Upper lobe of right lung (tissue), 1 donor: ENCODE measurements at places on chromosomes 2 and 18. TPM values are rescaled to one million over a fixed set of nuclear protein-coding genes. Genes with fewer than 3 reads are reported as not detected.

GRCh38 chr2:201654616-201655384 lies 11.5 kb upstream of the TMEM237 start:
- DNase-seq, result no peak

DNA sequence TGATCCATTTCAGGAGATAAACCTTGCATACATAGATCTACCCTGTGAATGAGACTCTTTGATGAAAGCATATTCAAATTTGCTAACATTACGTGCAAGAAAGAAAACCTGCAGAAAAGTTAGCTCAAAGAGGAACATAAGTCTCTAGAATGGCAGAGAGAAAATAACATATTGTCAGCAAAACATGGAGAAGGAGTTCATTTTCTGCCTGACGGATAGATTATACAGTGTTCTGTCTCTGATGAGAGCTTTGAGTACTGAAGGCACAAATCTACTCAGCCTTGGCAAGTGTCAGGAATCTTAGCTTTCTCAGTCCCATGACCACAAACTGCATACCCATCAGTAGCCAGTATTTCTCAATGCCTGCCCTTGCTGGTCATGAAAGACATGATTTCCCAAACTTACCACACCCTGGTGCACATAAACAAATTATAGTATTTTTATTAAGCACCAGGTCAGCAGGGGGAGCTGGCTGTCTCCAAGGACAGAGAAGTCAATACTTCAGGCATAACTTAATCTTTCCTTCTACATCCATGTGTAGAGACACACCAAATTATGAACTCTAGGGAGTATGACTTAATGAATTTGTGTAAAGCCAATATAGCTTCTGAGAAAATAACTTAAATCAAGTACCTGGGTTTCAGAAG lies 401.2 kb upstream of the SOX11 start:
- no peak for DNase-seq

- no peak for DNase-seq
Observed at GRCh38 chr18:56756966-56757365, 105.8 kb downstream of the WDR7 start.

GRCh38 chr18:49368161-49368875 lies 92.1 kb downstream of the DYM start:
- no peak for DNase-seq

- no peak for DNase-seq
Observed at GRCh38 chr2:70516596-70516995, 37.0 kb downstream of the TGFA start.

- no peak for DNase-seq
Observed at GRCh38 chr2:201471732-201472393, 20.3 kb downstream of the STRADB start.

DNA sequence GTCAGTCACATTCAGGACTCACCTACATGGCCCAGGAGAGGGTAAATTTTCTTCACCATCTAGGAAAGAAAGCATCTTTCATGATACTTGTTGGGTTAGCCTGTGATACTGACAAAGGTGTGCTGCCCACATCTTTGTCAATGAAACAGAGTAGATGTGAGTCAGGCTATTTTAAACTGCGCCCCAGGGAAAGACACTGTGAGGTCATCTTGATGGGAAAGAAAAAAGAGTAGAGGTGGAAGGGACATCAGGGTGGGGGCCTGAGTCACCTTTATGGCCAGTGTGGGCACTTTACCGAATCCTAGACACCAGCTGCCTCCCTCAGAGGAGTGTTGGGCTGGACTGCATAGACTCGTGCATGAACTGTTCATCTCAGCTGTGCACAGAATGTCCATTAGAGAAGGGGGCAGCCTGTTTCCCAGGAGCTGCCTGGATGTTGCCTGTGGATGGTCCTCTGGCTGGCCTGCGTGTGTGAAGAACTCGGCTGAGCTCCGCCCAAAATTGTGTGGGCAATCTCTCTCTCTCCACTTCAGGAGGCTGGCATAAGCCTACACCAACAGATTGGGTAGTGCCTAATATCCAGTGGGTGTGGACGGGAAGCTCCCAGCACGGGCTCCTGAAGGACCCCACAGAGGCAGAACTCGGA lies 278.7 kb upstream of the PXDN start:
- DNase-seq, result no peak

DNA sequence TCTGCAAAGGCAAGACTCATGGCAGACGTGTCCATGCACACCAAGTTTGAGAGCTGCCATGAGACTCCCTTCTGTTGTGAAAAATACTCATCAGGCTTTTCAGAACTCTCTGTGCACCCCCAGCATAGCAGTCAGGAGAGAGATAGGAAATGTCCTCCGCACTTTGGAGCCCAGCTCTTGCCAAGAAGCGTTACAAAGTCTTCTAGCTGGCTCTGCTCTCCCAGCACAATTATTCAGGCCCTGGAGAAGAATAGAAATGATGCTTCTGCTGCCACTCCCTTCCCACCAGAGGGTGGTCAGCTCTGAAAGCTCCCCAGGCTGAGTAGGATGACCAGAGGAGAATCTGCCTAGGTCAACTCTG lies 594.4 kb upstream of the ID2 start:
- DNase-seq, result no peak

GRCh38 chr2:69583321-69583833 lies 60.2 kb downstream of the AAK1 start:
- DNase-seq, result no peak

- DNase-seq, result no peak
Observed at GRCh38 chr2:221596192-221596591, 24.1 kb upstream of the EPHA4 start.

- DNase-seq, result no peak
Observed at GRCh38 chr2:86753606-86754005, 33.5 kb downstream of the RMND5A start.

GRCh38 chr2:224417947-224418346 lies 16.0 kb upstream of the FAM124B start:
- no peak for DNase-seq

GRCh38 chr2:121810959-121811853 lies 55.8 kb downstream of the TSN start:
- DNase-seq, result no peak

DNA sequence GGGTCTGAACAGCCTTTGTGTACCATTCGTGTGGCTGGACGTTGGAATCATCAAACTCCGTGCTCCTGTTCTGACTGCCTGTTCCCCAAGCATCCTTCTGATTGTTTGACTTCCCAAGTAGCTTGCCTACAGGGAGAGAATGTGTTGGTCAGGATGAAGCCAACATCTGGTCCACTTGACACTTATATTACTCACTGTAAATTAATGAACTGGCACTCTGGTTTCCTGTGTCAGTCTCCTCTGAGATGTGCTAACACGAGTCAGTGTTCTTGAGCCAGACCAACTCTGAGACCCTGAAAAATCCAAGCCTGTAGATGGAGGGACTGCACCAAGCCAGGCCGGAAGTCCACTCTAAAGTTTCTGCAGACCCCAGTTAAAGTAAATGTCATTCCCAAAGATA lies 440.9 kb downstream of the ZNF516 start:
- no peak for DNase-seq

- DNase-seq, result no peak
Observed at GRCh38 chr2:62870966-62871365, 165.5 kb downstream of the EHBP1 start.

DNA sequence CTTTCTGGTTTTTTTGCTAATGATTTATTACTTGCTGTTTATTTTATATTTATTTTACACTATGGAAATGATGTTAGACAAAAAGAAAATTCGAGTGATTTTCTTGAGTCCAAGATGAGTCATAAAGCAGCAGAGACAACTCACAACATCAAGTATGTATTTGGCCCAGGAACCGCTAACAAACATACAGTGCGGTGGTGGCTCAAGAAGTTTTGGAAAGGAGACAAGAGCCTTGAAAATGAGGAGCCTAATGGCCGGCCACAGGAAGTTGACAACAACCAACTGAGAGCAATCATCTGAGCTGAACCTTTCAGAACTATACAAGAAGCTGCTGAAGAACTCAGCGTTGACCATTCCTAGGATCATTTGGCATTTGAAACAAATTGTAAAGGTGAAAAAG lies 594.1 kb downstream of the SATB2 start:
- DNase-seq, result no peak

GRCh38 chr2:148021059-148021861 lies at the start of gene MBD5:
Gene MBD5 (plus strand): TSS chr2:148021091.
- peak; percentile 71 for DNase-seq

DNA sequence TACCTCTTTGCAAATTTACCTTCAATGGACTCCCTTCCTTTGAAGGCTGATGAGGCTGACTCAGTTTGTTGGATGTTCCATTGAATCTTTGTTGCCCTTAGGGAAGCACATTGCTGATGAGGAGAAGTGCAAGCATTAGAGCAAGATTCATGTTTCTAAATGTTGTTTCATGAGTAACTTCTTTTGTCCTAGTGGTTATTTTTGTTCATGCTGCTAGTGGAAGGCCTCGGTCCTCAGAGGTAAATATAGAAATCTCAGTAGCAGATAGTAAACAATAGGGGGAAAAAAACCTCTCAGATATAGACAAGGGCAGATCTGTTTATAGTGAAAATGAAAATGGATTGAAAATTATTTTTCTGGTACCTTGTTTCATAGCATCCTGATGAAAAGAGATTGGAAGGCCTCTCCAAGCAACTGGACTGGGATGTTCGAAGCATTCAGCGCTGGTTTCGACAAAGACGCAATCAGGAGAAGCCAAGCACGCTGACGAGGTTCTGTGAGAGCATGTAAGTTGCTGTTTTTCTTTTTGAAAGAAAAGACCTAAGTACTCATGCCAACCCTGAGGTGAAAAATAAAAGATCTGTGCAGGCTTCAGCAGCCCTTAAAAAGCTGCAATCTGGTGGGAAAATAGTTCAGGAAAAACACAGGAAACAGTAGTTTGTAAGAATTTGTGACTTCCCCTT lies 104.9 kb downstream of the CERS6 start:
- no peak for DNase-seq

GRCh38 chr2:41872646-41873045 lies 175.2 kb upstream of the PKDCC start:
- DNase-seq, result no peak

DNA sequence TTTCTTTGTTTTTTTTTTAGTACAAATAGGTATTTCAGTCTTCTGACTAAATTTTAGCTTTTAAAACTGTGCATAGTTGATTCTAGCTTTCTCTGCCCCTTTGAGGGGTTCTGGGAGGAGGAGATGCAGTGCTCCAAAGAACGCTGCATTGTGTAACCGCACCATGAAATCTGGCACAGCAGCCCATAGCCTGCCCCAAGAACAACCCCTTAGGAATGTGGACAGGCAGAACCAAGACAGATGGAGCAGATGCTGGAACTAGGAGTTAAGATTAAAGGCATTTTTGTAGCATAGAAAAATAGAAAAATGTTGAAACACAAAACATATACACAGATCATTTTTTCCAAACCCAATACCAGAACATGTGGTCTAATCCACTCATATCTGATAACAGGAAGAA lies 187.5 kb downstream of the SCG2 start:
- no peak for DNase-seq

- peak; percentile 78 for DNase-seq
Observed at GRCh38 chr2:37344453-37345361, at the start of gene QPCT. Gene QPCT (plus strand): TSS chr2:37344630. CDS start chr2:37344732, 102 bp downstream.

- DNase-seq, result no peak
Observed at GRCh38 chr18:60064271-60064670, 164.5 kb downstream of the PMAIP1 start.

DNA sequence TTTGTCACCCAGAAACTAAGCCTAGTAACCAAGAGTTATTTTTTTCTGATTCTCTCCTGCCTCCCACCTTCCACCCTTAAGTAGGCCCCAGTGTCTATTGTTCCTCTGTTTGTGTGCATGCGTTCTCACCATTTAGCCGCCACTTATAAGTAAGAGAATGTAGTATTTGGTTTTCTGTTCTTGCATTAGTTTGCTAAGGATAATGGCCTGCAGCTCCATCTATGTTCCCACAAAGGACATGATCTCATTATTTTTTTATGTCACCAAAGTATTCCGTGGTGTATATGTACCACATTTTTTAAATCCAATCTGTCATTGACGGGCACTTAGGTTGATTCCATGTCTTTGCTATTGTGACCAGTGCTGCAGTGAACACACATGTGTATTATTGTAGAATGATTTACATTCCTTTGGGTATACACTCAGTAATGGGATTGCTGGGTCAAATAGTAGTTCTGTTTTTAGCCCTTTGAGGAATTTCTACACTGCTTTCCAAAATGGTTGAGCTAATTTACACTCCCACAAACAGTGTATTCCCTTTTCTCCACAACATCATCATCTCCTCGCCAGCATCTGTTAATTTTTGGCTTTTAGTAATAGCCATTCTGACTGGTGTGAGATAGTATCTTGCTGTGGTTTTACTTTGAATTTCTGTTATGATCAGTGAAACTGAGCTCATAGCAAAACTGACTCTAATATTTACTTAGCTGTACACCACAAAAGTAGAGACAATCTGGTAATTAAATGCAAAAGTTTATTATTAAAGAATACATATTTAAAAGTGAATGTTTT lies 660.1 kb upstream of the SLC8A1 start:
- DNase-seq, result no peak

- no peak for DNase-seq
Observed at GRCh38 chr2:105683011-105683492, 61.7 kb upstream of the NCK2 start.

GRCh38 chr18:55932675-55933074 lies 344.7 kb upstream of the TCF4 start:
- no peak for DNase-seq

DNA sequence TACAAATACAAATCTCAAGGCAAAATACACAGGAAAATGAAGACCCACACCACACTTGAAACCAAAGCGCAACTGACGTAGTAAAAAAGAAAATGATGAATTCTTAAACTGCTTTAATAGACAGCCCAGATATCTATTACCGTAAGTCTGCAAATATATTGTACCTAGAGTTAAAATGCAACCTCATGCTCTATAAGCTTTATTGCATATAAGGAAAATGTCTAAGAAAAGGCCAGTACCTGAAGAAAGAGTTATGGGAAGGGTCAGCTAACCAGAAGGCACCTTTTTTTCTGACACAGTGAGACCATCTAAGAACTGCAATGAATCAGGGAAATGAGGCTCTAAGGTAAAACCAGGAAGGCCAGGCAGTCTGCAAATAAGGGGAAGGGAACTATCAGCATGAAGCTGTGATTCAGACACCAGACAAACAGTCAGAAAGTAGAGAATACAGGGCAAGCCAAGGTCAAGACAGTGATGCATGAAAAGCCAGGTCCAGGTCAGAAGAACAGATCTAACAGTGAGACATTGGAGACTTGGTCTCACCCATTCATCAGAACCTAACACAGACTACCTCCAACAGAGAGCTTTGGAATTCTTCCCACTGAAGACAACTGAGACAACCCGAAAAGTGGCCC lies 46.9 kb downstream of the PDE11A start:
- DNase-seq, result no peak

GRCh38 chr2:208511016-208511415 lies 104.4 kb downstream of the PTH2R start:
- DNase-seq, result no peak

GRCh38 chr2:126720638-126721037 lies 64.7 kb downstream of the GYPC start:
- DNase-seq, result no peak

GRCh38 chr2:102168026-102168771 lies 18.6 kb upstream of the IL1RL2 start:
- no peak for DNase-seq

- DNase-seq, result no peak
Observed at GRCh38 chr2:65835975-65836549, 403.7 kb upstream of the SPRED2 start.

GRCh38 chr2:110770404-110770958 lies 38.1 kb downstream of the ACOXL start:
- no peak for DNase-seq

The GULP1 gene
- 30.6 TPM for total RNA-seq

The MOB4 gene
- 19.6 TPM for total RNA-seq

The NCL gene
- total RNA-seq, result 309 TPM

The VRK2 gene
- 23.8 TPM for total RNA-seq

The HDLBP gene
- total RNA-seq, result 444 TPM

The PLGLB1 gene
- 3.3 TPM for total RNA-seq

The AGXT gene
- total RNA-seq, result not detected

The CNTNAP5 gene
- not detected for total RNA-seq

The TTR gene
- not detected for total RNA-seq
